NCI-H460 (cell line): ENCODE measurements at places on chromosomes 2 and 18.
A peak's percentile ranks its signal among the peaks of the same experiment; 100 is the strongest.

DNA sequence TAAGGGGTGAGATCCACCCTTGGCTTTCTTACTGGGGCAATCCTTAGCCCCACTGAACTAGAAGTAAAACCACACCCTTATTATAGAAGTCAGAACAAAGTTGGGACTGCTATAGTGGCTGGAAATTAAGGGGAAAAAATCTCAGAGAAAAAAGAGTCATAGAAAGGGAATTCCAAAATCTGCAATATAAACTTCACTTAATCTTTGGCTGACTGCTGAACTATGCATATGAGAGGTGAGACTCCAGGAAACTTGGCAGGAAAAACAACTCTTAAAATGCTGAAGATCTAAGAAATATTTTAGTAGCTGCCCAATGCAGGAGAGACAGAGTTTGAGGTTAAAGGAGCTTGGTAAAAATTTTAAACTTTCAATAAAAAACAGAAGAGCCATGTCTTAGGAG, 201.8 kb upstream of the FN1 start:
- DNase-seq = no peak

DNA sequence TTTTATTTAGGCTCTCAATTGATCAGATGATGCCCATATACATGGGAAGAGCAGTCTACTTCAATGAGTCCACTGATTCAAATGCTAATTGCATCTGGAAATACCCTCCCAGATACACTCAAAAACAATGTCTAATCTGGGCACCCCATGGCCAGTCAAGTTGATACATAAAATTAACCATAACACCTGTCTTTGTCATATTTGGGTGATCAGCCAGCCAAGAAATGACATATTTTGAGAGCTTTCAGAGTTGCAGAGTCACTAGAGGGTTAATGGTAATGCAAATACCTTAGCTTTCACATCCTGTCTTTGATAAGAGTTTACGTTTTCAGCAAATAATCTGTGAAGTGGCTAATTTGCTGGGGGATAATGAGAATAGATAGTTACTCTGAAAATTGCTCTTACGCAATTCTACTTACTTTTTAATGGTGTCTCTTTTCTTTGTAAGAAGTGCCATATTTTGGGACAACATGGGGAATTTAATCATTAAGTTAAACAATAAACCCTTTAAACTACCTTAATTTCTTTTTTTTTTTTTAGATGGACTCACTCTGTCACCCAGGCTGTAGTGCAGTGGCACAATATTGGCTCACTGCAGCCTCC, 49.1 kb downstream of the CCDC195 start:
- DNase-seq = no peak

GRCh38 chr2:209942936-209943605, 59.4 kb upstream of the RPE start:
- DNase-seq = no peak

- DNase-seq = no peak
Measured at GRCh38 chr2:72886505-72887031, 640 bp upstream of the SPR start.

GRCh38 chr2:86039178-86039962, 66.3 kb downstream of the POLR1A start:
- no peak for DNase-seq

DNA sequence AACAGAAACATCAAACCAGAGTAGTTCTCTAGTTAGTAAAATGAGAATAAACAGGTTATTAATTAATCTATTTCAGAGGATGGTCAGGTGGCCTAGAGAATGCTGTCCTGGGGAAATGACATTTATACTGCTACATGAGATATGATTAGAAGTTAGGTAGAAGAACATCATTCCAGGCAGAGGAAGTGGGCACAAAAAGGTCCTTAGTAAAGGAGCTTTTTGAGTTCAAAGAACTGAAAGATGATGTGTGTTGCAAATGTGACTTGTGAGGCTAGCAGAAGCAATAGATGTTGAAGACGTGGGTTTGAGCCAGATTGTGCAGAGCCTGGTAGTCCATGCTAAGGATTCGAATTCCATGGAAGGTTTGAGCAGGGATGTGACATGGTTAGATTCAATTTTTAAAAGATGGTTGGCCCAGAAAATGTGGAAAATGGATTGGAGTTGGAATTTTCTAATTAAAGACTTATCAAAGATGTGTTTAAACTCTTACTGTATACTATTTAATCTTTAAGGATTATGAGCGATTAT, 34.2 kb downstream of the RAB10 start:
- DNase-seq = no peak

DNA sequence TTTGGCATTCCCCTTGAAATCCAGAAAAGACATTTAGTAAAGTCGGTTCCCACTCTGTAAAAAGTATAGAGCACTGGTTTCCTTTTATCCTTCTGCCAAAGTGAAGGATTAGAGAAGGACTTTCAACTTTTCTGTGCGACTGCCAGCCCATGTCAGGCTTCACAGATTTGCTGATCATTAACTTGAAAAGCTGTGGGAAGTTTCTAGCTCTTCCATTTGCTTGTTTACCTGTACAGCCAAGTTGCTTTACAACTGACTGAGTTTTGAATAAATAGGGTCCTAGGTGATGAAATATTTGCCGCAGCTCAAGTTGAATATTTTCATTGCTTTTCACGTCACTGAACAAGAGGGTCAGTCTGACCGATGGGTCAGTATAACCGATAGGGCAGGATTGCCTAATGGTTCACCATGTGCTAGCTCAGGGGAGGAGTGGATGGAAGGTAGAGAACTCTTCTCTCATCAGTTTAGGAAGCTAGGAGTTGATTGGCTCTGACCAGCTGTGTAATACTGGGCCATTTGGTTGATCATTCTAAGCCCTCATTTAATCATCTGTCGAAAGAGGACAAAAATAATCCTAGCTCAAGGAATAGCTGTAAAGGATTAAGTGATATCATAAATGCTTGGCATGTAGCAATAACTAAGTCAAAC, 30.4 kb downstream of the UPP2 start:
- no peak for DNase-seq

GRCh38 chr2:165877565-165878550, 75.7 kb downstream of the TTC21B start:
- no peak for DNase-seq

- DNase-seq = no peak
Measured at GRCh38 chr18:56988022-56988421, 158.9 kb upstream of the BOD1L2 start.

GRCh38 chr2:71303849-71304248, 27.7 kb upstream of the ZNF638 start:
- DNase-seq = no peak

- no peak for DNase-seq
Measured at GRCh38 chr2:45640576-45640975, 10.9 kb upstream of the PRKCE start.

DNA sequence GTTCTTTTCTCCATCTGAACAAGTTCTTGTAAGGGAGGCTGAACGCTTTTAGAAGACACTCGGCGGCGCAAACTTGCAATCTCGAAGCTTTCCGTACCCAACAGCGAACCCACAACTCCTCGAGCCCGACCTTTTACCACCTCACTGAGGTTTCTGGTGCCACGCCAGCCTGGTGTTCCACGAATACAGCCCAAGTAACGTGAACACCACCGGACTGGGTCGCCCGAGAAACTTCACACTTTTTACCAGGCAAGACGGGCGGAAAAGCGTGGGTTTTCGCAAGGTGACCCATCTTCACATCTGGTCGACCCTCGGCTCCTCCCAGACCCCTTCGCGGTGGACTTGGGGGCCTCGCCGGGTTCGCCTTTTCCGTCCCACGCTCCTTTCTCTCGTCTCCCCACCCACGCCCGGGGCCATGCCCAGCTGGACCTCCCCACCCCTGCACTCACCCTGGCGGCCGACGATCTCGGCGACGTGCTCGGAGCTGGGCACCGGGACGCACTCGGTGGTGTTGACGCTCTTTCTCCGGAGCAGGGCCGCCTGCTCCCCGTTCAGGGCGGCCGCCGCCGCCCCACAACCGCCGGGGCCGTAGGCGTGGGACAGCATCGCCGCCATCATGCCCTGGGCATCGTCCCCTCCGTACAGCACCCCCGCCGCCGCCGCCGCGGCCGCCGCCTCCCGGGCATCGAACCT, 1.2 kb downstream of the MEX3C start:
- DNase-seq = no peak

- DNase-seq = peak; percentile 12
Measured at GRCh38 chr2:210399440-210400041, 77.0 kb downstream of the LANCL1 start.

GRCh38 chr18:63322206-63322605, 2.6 kb upstream of the BCL2 start:
- DNase-seq = no peak

DNA sequence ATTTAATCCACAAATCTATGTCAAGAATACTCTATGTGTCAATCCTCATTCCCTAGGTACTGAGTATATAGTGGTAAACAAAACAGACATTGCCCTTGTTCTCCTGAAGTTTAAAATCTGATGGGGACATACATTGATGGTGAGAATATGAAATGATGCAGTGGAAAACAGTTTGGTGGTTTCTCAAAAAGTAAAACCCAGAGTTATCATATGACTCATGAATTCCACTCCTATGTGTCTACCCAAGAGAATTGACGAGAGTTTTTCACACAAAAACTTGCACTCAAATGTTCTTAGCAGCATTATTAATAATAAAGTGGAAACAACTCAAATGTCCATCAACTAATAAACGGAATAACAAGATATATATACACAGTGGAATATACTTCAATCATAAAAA, 586.7 kb downstream of the CCDC85A start:
- no peak for DNase-seq

DNA sequence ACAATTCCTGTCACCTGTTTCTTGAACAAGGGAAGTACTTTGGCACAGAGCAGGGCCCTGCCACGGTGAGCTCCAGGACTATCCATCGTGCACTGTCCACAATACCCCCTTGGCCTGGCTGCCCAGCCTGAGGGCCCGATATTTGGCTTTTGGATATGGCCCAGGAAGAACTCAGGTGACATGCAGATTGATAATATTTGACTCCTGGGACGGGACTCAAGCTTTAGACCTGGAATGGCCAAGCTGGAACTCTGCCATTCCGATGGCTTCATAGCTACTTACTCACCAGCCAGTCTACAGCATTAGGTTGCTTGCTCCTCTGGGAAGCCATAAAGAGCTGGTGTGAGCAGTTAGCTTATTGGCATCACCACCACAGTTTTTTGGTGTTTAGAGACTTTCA, 26.6 kb downstream of the EML6 start:
- no peak for DNase-seq

- no peak for DNase-seq
Measured at GRCh38 chr2:188993247-188993646, 19.1 kb downstream of the COL3A1 start.

GRCh38 chr2:98944775-98945174, 8.8 kb upstream of the CRACDL start:
- DNase-seq = no peak

DNA sequence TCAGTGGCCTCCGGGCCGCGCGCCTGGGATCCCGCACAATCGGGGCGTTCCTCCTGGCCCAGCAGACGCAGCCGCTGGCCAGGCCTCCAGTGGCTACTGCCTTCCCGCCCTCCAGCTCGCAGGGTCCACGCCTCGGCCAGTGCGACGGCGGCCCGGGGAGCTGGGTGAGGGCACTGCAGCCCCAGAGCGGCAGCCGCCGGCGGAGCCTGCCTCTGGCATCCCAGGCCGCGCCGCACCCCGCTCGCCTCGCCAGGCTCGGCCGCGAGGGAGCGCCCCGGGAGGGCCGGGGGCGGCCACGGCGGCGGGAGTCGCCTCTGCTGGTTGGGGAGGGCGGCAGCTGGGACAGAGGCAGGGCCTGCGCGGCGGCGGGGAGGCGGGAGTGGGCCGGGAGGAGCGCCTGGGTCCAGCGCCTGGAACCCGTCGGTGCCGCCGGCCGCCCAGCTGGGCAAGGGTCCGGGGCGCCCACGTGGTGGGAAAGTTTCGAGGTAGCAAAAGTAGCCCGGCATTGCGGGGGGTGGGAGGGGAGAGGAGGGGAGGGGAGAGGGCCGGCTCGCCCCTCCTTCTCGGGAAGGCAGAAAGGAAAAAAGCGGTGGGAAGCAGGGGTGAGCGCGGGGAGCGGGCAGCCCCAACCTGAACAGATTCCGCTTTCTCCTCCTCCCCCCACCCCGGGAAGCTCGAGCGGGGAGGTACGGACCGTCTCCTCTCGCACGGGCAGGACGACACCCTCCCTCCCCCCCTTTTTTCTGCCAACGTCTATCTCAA, 1.5 kb upstream of the INHBB start:
- DNase-seq = no peak

DNA sequence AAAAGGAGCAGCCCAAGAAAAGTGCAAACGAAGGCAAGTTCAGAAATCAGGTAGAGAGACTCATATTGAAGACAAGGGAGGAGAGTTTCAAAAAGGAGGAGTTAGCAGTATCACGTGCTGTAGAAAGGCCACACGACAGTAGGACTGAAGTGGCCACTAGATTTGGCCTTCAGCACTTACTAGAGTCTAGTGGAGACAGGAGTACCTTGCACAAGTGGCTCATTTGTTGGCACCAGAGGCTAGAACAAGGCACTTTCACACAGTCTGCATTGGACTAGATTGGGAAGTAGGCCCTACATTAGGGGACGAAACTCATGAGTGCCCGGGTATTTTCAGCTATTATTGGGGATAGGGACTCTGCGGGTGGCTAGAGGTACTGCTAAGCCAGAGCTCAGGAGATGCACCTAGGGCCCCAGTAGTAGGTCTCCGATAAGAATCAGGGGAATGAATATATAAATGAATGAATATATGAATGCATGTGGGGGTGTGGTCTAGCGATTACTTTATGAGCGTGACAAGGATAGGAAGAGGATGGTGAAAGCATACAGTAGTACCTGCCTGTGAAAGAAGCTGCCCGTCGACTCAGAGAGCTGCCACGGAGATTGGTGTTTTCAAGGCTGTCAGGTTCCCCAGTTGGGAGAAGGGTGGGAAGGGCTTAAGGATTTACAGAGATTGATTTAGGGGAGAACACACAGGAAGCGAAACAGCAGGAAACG, 1.4 kb upstream of the NCOA1 start:
- no peak for DNase-seq

DNA sequence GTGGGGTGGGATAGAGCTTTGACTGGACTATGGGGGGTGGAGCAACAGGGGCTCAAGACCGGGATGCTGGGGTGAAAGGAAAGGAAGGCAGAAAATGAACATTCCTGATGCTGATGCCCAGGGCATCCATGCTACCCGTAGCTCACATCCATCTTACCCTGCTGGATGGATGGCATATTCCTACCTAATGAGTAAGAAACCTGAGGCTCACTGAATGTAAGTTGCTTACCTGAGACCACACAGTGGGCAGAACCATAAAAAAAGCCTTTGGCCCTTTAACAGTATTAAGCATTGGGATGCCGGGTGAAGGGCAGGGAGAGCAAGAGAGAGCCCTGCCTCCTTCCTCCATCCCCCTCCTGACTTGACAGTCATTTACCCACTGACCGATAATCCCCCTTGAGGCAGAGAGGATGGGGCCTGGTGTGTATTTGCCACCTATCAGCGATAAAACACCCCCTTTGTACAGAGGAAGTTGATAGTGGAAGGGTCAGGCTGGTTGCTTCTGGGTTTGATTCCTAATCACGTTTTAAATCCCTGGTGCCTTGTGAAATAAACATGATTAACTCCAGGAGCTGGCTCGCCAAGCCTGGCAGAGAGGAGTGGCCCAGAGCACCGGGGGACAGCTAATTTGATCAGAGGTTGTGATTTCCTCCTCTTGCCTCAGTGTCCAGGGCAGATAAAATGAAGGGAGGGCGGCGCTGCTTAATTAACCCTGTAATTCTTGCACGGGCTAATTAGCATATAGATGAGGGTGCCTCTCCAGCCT, 105.9 kb upstream of the HS6ST1 start:
- DNase-seq = no peak

GRCh38 chr2:54438271-54438670, 17.9 kb upstream of the SPTBN1 start:
- no peak for DNase-seq
